ENCODE measurements at places on chromosomes 2 and 18.

DNA sequence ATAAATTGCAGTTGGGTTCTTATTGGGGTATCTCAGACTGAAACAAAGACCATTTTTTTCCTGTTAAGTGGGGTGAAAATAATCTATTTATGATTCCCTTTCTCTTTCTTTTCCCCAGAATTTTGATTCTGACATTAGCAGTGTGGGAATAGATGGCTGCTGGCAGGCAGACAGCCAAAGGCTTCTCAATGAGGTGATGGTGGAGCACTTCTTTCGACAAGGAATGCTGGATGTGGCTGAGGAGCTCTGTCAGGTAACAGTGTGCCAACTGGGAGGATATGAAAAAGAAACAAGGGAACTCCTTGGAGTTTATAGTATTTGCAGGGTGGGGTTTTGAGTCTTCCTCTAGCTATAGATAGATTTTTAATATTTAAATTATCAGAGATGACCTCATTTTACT lies 31.7 kb downstream of the RMND5A start:
- no peak for DNase-seq

- DNase-seq = no peak
Measured at GRCh38 chr2:129763190-129763846, 216.1 kb upstream of the RAB6C start.

- DNase-seq = no peak
Measured at GRCh38 chr2:240885566-240885965, 10.4 kb downstream of the MAB21L4 start.

- no peak for DNase-seq
Measured at GRCh38 chr2:46690825-46691224, 211.5 kb downstream of the TMEM247 start.

DNA sequence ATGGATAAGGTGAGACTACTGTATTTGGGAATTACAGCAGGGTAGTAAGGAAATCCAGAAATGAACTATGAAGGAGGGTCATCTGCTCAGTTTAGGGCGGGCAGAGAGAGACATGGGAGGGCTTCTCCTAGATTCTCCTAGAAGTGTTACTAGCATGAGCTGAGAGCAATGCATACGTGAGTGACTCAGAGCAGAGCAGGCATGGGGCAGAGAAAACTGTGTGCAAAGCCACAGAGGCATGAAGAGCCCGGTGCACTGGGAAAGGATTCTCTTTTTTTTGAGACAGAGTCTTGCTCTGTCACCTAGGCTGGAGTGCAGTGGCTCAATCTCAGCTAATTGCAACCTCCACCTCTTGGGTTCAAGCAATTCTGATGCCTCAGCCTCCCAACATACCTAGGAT lies 116.2 kb downstream of the SOCS6 start:
- no peak for DNase-seq

DNA sequence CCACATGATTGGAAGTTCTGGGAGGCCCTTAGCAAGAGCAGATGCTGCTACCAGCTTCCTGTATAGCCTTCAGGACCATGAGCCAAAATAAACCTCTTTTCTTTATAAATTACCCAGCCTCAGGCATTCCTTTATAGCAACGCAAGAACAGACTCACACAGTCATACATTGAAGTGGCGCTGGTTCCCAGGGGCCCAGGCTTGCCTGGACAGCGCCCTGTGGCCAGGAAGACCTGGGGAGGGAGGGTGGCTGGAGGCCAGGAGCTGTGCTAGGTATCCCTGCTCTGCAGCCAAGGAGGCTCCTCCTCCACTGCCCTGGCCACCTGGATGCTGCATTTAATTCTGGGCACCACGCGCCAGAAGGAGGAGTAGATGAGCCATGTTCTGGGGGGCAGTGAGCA lies 98.1 kb downstream of the AGAP1 start:
- DNase-seq = no peak

DNA sequence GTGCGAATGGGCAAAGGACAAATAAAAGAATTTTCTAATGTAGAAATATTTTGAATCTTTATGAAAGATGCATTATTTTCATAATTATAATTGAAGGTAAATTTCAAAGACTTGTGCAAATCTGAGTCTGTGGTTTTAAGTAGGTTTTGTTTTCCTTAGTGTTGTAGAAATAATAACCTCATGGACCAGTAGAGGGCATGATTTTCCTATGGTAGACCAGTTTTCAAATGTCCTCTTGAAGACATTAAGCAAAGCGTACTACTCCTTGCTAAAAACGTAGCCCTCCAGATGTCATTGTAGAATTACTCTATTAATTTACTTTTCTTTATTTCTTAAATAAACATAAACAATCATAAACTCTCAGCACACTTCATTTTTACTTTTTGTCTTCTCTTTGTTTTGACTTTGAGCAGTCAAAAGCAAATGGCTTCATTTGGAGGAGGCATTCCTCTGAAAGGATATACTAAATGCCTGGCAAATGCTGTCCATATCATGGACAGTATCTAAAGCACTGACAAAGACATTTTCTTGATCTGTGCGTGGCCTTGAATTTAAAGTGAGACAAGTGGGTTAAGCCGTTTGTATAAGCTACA lies 85.8 kb upstream of the FAM237A start:
- no peak for DNase-seq

GRCh38 chr2:152278526-152278925 lies 56.4 kb upstream of the FMNL2 start:
- no peak for DNase-seq

DNA sequence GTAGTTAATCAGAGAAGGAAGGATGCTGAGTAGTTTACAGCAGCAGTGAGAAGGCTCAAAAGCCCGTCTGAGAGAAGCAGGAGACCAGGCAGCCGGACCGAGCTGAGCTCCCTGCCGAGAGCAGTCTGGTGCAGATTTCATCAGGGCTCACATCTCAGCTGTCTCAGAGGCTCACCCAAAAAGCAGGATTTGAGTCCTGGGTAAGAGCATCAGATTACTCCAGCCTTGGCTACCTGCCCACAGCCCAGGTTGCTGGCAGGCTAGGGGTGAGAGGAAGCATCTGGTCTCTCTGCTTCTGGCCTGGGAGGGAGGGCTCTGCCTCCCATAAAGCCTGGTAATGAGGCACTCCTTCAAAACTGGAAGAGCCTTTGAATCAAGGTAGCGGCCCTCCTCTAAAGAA lies 140.5 kb downstream of the ST6GAL2 start:
- no peak for DNase-seq

GRCh38 chr2:68516051-68516955 lies 48.9 kb downstream of the APLF start:
- DNase-seq = no peak
